ENCODE measurements at places on chromosomes 3 and 15. TPM values are rescaled to one million over a fixed set of nuclear protein-coding genes. Genes with fewer than 3 reads are reported as not detected.

- no peak for DNase-seq
Measured at GRCh38 chr15:85497172-85497569, 116.8 kb downstream of the AKAP13 start.

- DNase-seq: no peak
Measured at GRCh38 chr3:29389362-29389761, 108.5 kb downstream of the RBMS3 start.

- DNase-seq: no peak
Measured at GRCh38 chr3:182999767-183000166, 19.4 kb upstream of the DCUN1D1 start.

DNA sequence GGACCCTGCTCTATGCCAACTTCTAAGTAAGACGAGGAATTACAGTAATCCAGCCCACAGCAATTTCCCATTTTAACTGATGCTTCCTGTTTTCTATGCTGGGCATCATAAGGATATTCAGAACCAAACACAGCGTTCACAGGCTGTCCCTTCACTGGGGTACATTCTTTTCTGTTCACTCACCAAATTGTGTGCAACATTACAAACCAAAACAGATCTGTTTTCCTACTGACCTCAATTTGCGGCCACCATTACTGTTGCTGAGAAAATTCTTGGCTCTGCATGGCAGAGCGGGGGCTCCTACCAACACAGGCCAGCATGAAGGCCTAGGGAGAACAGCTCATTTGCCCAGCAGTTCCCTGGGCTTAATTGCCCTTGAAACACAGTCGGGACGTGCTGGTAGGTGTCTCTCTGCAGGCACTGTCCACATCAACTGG is 76.5 kb downstream of the MYO1E start:
- DNase-seq: no peak

DNA sequence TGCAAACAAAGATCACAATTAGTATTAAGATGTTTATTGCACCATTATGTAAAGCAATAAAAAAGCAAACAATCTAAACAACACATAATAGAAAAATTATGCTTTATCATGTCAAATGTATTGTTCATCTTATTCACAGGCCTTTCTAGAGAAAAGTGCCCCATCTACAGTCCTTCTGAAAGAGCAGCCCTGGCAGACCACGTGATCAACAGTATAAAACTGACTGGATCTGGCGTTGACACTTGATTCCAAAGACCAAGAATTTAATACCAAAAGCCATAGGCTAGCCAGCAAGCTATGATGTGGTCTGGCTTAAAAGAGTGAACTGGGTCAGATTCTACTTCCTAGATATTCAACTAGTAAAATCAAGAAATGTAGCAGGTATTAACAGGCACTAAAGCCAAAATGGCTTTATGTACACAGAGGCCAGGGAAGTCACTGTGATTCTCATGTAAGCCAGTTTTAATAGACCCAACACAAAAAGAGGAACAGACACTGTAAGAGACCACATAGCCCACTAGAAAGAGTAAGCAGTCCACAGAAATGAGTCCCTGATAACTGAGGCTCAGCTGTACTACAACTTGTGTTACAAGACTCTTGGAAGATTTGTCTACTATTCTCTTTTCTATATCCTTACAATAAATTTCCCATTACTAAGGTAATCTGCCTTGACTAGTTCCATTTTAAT is 32.5 kb downstream of the DMXL2 start:
- no peak for DNase-seq

DNA sequence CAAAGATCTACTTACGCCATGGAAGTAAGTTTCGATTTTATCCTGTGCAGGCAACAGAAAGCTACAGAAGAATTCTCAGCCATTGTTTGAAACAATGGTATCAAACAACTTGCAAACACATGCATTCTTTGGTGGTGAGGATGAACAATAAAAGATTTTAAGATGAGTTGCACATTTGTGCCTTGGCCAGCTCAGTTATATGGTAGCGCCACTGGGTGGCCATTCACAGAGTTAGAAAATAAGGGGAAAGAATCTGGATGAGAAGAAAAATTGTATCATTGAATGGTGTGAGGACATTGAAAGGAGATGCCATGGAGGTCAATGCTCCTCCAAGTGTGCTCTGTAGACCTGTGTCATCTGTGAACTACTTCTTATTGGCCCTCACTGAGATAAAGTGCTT is 11.6 kb downstream of the CADPS start:
- DNase-seq: no peak

DNA sequence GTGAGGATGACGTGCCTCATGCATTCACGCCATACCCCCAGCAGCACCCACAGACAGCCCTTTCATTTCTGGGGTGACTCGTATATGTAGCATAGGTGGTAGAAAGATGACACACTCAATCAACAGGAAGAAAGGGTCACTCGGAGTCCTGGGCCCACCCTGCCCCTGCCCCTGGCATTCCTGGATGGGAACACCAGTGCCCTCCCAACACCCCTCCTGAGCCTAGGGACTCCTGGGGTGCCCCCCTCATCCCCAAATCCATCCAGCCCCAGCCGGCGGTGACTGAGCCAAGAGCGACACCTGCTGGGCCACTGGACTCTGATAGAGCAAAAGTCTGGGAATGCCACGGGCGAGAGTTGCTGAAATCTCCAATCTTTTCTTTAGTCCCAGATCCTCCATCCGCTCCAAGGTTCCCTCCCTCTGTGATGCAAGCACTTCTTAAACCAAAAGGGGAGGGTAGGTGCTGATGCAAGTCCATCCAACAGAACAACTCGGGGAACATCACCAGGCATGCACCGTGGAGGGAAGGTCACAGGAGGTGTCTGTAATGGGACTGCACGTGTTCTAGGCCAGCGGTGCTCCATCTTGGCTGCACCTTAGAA is 31.1 kb downstream of the ACAN start:
- peak; percentile 37 for DNase-seq

DNA sequence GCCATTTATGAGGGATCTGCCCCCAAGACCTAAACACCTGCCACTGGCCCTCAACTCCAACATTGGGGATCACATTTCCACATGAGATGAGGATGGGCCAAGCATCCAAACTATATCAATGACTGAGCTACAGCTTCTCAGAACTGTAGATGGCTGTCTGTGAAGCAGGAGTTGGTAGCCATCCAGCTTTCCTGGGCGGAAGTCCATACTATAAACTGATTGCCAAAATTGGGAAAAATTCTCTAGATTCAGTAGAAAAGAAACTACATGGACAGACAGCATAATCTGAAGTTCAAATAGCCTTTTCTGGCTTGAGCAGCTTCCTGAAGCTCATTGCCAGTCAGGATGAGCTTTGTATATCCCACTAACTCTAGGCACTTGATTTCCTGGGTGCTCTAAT is 214.7 kb upstream of the ZBTB20 start:
- peak; percentile 4 for DNase-seq

DNA sequence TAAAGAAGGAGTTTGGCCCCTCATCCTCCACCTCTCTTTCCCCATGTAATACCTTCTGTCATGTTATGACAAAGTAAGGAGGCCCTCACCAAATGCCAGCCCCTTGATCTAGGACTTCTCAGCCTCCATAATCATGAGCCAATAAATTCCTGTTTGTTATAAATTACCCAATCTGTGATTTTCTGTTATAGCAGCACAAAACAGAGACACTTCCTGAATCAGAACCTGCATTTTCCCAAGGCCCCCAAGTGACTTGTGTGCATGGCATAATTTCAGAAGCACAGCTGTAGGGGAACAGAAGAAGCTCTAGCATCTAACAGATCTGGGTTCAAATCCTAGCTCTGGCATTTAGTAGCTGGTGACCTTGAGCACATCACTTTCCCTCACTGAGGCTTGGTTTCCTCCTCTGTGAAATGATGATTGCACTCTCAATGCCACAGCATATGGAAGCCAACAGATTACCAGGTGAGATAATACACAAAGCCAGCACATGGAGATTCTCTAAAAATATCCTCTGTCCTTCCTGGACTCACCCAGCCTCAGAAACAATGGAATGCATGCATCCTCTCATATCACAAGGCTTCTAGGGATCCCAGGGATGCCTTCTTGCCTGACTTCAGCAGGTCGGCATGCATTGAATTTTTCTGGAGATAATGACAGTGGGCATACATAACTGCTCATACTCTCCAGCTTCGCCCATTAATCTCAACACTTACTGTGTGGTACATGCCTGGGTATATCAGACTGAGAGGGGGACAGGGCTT is 26.3 kb downstream of the TLNRD1 start:
- DNase-seq: no peak

- DNase-seq: no peak
Measured at GRCh38 chr3:60887574-60887973, 363.7 kb downstream of the FHIT start.

- peak; percentile 43 for DNase-seq
Measured at GRCh38 chr3:55160241-55160983, 232.6 kb upstream of the LRTM1 start.

DNA sequence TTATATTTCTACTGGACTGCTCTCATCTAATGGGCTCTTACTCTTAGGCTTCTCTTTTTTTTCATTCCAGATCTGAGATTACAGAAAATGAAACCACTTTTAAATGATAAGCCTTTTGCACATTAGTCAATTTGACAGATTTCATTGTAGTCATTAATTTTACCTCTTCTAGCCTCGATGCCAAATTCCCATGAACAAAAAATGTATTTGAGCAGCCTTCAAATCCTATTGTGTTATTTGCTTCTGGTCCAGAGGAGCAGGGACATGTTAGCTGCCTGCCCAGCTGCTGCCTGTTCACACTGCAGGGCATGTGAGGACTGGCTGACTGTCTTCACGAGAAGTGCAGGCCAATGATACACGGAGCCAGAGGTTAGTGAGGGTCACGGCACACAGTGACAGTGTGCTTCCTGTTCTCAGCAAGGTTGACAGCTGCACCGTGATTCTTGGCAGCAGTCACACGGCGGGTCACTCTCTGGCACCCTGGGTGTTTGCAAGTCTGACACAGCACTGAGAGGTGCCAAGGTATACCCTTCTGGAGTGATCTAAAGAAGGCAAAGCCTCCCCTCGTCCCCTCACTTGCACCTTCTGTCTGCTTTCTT is 40.8 kb downstream of the KAT2B start:
- peak; percentile 68 for DNase-seq

GRCh38 chr3:10725846-10726245 is 90.2 kb upstream of the SLC6A11 start:
- DNase-seq: no peak

GRCh38 chr3:116056280-116056679 is 389.0 kb downstream of the LSAMP start:
- DNase-seq: no peak

DNA sequence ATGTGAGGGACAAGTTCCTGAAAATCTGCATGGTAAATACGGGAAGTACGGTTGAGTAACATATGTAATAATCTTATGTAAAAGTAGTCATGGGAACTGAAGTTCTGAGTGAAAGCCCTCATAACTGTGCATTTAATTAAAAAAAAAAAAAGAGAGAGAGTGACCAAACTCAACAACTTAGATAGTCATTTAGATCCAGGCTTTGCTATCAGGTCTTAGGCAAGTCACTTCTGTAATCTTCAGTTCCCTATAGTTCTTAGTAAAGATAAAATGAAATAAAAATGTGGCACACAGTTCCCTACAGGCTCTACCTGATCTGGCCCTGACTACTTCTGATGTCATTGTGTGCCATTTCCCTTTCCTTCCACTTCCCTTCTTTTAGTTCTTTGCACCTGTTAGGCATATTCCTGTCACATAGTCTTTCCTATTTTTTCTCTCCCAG is 15.0 kb downstream of the RNF111 start:
- DNase-seq: no peak

DNA sequence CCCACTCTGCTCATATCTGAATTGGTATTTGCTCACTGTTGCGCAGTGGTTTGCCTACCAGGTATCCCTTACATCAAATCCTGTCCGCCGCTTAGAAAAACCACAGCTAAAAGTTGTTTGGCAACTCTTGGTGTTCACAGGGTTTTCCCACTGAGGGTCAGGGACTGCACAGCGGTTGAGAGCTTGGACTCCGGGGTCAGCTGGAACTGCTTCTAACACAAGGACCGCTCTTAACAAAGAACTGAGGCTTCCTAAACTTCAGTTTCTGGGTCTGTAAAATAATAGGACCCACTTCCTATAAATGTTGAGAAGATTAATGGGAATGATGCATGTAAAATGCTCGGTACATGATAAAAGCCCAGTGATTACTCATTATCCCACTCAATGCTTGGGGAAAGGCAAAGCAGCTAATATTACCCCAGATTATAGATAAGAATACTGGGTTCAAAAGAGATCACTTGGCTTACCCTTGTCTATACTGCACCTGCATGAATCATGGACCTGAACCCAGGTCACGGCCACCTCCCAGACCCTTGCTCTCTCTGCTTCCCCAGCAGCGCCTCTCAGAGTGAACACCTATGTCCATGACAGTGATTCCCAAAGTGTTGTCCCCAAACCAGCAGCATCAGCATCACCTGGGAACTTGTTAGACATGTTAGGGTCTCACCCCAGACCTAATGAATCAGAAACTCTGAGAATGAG is 36.1 kb downstream of the LIPC start:
- DNase-seq: peak; percentile 77

DNA sequence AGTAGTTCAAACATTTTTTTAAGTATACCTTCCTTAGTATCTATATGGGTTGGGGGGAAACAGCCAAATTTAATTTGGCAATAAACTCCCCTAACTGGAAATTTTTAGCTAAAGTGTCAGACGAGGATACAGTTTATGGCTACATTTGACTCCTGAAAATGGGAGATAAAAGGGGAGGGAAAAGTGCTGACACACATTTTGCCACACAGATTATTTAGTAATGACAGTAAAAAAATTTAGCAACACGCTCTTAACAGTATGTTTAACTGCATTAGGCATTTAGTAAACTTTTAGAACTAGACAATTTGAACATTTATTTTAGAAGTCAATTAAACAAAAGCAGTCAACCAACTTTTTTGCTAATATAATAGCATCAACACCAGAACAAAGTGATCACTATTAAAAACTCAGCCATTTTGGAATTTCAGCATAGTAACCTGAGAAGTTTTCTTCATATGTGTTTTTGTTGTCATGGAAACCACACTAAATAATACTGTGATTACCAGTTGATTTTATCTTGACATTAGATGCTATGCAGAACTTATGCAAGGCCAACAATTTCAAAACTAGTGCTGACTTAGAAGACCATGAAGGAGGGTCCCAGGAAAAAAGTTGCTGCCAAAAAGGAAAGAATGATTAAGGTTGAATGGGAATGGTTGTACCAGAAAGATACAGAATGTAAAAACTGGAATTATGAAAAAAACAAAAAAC is 47.0 kb upstream of the TFG start:
- DNase-seq: no peak

GRCh38 chr3:147336543-147337278 is 69.6 kb downstream of the ZIC4 start:
- DNase-seq: no peak

- DNase-seq: peak; percentile 54
Measured at GRCh38 chr3:193190146-193190786, 50.8 kb upstream of the PLAAT1 start.

- no peak for DNase-seq
Measured at GRCh38 chr15:56410721-56411120, 45.5 kb downstream of the TEX9 start.

Gene NPTN
- total RNA-seq: 119 TPM

Gene RTP4
- not detected for total RNA-seq

Gene SUSD5
- total RNA-seq: 0.58 TPM

Gene CP
- not detected for total RNA-seq

Gene DHFR2
- total RNA-seq: 4.7 TPM

Gene MESP2
- total RNA-seq: not detected

Data from stomach (tissue), 19 donors.